Kidney (tissue), 22 donors: ENCODE measurements at places on chromosomes 7 and 10. TPM values are rescaled to one million over a fixed set of nuclear protein-coding genes. Genes with fewer than 3 reads are reported as not detected.

- DNase-seq, result peak; percentile 43
Observed at GRCh38 chr7:157585113-157585861, 248.5 kb downstream of the DNAJB6 start.

GRCh38 chr10:27391325-27391724 is 112.8 kb upstream of the RAB18 start:
- DNase-seq, result no peak

GRCh38 chr7:117185124-117185523 is 137.7 kb downstream of the WNT2 start:
- DNase-seq, result no peak

The HILPDA gene
- total RNA-seq, result 10.3 TPM

- DNase-seq, result no peak
Observed at GRCh38 chr10:17708821-17709220, 43.2 kb upstream of the TMEM236 start.

DNA sequence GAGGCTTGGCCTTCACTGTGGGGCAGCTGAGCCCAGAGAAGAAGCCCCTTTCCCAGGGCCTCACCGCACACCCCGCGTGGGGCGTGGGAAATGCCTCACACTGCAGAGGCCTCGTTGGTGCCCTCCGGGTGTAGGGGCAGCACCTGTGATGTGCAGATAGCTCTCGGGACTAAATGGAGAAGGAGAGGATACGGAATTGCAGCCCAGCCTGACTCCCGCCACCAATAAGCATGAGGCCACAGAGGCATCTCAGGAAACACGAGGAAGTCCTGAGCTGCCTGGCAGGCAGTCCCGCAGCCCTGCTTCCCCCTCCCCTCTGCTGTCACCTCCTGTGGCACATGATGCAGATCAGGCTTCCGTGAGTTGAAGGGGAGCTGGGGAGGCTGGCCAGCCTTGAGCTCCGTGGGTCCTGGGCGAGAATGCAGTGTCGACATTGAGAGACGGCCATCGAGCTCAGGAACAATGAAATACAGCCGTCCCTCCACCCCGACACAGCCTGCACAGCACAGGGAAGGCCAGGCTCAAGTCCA is 59.6 kb upstream of the PPP2R2D start:
- DNase-seq, result no peak

DNA sequence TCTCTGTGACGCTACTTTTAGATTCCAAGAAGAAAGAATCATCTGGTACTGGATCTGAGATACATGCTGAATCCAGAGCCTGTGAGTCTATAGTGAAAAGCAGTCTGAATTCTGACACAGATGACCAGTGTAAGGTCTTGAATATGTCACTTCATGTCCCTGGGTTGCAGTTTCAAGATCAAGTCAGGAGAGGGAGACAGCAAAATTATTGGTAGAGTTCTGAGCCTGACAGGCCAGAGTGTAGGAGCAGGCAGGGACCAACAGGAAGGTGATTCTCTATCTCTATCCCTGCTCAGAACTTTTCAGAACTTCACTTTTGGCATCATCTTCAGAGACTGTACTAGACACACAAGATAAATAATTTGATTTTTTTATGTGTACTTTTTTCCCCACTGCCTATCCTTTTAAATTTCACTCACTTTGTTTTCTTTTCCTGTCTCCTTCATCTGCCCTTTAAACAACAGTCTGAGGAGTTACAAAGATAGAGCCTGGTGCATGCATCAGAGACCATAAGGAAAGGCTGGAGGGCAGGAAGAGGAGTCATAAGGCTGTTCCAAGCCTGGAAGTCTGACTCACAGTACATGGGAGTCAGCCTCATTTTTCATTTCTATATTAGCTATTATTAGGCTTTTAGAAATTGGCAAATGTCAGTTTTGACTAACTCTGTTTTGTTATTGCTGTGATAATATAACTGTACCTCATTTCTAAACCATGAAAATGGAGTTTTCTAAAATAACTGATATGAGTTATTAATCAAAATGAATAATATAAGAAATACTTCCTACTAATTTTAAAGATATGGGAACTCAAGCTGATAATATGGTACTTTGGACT is 120.2 kb upstream of the TMEM229A start:
- DNase-seq, result peak; percentile 14

The EN2 gene
- total RNA-seq, result 0.13 TPM

DNA sequence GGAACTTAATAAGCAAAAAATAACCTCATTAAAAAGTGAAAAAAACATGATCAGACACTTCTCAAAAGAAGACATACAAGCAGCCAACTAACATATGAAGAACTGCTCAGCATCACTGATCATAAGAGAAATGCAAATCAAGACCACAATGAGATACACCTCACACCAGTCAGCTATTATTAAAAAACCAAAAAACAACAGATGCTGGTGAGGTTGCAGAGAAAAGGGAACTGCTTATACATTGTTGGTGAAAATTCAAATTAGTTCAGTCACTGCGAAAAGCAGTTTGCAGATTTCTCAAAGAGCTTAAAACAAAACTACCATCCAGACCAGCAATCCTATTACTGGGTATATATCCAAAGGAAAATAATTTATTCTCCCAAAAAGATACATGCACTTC is 513.3 kb downstream of the MDFIC start:
- no peak for DNase-seq

DNA sequence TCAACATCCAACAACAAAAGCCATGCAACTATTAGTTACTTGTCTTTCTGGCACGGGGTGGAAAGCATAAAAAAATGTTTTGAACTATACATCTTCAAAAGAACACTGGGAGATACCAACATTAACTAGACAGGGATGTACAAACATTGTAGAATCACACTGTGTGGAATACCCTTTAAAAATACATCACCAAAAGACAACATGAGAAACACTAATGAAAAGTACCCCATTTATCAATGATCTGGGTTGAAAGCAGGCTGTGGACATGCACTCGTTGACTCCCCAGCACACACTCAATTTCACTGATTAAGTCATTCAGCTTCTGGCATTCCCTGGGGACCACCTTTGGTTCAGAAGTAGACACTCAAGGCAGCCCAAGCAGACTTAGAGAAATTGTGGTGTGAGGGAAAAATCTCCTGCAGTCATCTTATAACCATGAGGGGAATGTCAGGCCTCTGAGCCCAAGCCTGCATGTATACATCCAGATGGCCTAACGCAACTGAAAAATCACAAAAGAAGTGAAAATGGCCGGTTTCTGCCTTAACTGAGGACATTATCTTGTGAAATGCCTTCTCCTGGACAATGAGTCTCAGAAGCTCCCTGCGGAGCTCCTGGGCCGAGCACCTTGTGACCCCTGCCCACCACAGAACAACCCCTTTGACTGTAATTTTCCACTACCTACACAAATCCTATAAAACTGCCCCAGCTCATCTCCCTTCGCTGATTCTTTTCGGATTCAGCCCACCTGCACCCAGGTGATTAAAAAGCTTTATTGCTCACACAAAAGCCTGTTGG is 53.0 kb downstream of the CACUL1 start:
- DNase-seq, result no peak

GRCh38 chr10:51758366-51758765 is 59.0 kb upstream of the CSTF2T start:
- DNase-seq, result no peak

The COL26A1 gene
- 1.2 TPM for total RNA-seq

- no peak for DNase-seq
Observed at GRCh38 chr10:113326160-113327111, 226.4 kb upstream of the HABP2 start.

GRCh38 chr10:118374404-118374803 is 32.3 kb upstream of the FAM204A start:
- no peak for DNase-seq

The MUC12 gene
- 3.8 TPM for total RNA-seq

DNA sequence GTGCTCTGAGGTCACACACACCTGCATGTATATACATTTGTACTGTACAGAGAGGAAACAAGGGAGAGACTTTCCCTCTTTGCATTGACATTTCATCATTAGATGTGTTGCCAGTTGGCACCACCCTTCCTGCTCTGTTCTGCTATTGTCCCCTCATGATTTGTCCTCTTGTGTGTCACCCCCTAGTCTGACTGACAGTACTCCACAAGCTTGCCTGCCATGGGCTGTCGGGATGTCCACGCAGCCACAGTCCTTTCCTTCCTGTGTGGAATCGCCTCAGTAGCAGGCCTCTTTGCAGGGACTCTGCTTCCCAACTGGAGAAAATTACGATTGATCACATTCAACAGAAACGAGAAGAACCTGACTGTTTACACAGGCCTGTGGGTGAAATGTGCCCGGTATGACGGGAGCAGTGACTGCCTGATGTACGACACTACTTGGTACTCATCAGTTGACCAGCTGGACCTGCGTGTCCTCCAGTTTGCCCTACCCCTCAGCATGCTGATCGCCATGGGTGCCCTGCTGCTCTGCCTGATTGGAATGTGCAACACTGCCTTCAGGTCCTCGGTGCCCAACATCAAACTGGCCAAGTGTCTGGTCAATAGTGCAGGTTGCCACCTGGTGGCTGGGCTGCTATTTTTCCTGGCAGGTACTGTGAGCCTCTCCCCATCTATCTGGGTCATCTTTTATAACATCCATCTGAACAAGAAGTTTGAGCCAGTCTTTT is 9.4 kb downstream of the CLDN12 start:
- DNase-seq, result no peak
